ENCODE measurements at places on chromosomes 11 and 22.

- no peak for DNase-seq
These were observed 33.7 kb downstream of the RNF121 start for GRCh38 chr11:71962428-71963038.

DNA sequence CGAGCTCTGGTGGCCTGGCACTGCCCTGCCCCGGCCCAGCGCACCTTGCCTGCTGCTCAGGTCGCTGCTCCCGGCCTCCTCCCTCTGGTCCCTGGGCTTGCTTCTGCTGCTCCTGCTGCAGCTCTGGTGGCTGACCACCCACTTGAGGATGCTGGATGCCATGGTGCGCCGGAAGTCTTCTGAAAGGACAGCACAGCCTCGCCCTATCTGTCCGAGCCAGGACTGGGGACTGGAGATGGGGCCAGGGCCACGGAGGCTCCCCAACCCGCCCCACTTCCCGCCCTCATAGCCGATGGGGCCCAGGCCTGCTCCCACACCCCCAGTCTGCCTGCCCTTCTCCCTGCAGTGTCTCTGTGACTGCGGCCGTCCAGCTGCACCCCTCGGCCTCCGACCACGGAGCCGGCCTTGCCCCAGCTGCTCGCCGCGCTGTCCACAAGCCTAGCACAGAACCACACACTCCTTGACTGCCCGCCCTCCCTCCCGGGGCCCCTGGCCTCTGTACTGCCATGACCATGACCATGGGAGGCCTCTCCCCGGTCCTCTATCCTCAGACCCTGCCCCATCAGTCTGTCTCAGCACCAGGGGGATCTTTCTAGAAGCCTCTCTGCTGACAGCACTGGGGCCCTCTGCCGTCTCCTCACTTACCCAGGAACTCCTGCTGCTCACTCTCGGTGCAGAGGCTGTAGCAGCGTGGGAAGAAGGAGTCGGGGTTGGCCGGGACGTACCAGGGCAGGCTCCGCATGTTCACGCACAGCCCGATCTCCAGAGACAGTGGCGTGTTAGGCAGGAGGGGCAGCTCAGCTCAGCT, 12.7 kb downstream of the TTLL8 start:
- peak; percentile 70 for DNase-seq

GRCh38 chr11:3002351-3002861, 10.3 kb upstream of the NAP1L4 start:
- peak; percentile 32 for DNase-seq

DNA sequence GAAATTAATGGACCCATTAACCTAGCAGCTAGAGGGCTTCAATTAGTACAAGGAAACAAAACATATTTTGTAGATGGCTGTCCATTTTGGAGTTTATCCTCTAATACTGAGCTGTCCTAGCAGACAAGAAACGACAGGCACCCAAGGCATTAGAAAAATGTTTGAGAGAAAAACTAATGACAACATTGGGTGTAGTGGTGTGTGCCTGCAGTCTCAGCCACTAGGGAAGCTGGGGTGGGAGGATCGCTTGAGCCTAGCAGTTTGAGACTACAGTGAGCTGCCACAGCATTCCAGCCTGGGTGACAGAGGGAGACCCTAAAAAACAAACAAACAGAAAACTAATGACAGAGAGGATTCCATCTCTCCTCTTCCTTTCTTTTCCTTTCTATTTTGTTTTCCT, 1.5 kb downstream of the A4GALT start:
- no peak for DNase-seq

DNA sequence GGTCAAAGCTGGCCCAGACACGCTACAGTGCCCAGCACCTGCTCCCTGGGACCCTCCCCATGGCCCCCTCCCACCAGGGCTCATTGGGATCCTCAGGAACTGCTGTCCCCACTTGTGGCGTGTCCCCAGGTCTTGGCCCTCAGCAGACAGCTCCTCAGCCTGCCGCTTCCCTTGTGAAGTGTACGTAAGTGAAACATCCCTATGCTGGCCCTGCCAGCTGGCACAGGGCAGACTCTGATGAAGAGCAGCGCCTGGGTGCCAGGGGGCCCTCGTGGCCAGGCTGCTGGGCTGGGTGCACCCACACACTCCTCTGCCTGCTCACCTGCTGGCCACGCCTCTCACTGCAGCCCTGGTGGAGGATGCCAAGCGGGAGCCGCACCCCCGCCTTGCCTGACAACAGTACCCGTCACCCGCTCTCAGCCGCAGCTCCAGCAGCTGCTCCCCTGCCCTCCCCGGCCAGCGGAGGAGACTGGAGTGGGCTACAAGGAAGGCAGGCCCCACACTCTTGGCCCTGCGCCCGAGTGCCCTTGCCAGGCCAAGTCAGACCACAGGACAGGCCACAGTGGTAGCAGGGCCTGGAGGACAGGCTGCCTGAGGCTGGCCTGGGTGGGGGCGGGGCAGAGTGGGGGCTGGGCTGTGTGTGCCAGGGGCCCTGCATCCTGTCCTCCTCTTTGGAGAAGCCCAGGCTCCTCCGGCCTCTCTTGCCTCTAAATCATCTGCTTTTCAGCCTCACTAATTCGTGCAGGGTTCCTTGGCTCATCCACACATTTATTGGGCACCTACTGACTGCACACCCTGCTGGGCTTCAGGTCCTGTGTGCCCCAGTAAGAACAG, 39.5 kb downstream of the IGF2 start:
- peak; percentile 80 for DNase-seq

- DNase-seq: no peak
These were observed 163.1 kb downstream of the MAML2 start for GRCh38 chr11:96179905-96180304.

Data from H7 (cell line).